ENCODE measurements at places on chromosomes 1 and 21. TPM values are rescaled to one million over a fixed set of nuclear protein-coding genes. Genes with fewer than 3 reads are reported as not detected.

IGSF3 gene
- 0.27 TPM for total RNA-seq

CGN gene
- total RNA-seq: 1.7 TPM

BRINP3 gene
- total RNA-seq: not detected

TMCC2 gene
- 1.7 TPM for total RNA-seq

SON gene
- total RNA-seq: 322 TPM

GADD45A gene
- 49.9 TPM for total RNA-seq

HES3 gene
- not detected for total RNA-seq

TSPEAR gene
- total RNA-seq: not detected

MDM4 gene
- total RNA-seq: 58.4 TPM

JMJD4 gene
- 24.5 TPM for total RNA-seq

CYYR1 gene
- total RNA-seq: 15.5 TPM

DCDC2B gene
- total RNA-seq: not detected

All from thoracic aorta endothelial cell (primary cell).